ENCODE measurements at places on chromosomes 2 and 18. TPM values are rescaled to one million over a fixed set of nuclear protein-coding genes. Genes with fewer than 3 reads are reported as not detected.

DNA sequence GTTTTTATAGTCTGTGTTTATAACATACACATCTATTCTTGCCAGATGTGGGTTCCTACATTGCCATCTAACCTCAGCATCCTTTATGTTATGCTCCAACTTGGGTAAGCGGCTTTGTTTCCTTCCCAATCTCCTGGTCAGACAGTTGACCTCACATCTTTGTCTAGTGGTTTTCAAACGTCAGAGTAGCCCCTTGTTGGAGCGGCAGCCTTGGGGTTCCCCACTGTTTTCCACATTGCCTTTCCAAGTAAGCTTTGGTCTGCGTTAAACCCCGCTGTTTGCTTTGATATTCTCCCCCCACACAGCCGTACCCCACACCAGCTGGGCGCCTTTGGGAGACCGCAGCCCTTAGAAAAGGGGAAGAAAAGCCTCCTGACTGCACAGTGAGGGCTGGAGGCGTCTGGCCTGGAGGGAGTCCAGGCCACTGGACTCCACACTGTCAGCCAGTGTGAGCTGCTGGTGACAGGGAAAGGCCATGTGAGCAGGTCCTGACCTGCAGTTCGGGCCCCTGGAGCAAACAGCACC is 83.3 kb downstream of the MALT1 start:
- DNase-seq = no peak

- no peak for DNase-seq
Observed at GRCh38 chr2:173184031-173185004, 108.7 kb downstream of the MAP3K20 start.

The OTX1 gene
- polyA plus RNA-seq = not detected

DNA sequence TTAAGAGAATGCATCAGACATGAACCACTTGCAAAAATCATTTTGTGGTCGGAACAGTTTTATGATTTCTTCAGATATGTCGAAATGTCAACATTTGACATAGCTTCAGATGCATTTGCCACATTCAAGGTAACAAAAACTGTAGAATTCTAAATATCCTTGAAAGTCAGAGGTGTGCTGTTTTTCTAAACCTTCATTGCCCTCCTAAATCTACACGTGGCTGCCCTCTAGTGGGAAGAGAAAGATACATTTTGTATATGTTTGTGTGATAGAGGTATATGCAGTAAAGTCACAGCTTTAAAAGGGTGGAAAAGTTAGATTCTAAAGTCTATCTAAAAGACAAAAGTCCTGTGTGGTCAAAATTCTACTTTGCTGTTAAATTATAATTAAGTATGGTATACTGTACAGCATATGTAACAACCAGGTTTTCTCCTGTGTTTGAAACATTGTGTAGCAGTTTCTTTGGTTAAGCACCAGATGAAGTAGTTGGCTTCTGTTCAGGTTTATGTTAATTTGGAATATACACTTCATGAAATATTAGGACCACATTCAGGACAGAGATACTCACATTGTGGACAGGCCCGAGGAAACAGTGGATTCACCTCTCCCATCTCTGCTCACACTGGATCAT is 65.9 kb upstream of the ITM2C start:
- DNase-seq = peak; percentile 32

DNA sequence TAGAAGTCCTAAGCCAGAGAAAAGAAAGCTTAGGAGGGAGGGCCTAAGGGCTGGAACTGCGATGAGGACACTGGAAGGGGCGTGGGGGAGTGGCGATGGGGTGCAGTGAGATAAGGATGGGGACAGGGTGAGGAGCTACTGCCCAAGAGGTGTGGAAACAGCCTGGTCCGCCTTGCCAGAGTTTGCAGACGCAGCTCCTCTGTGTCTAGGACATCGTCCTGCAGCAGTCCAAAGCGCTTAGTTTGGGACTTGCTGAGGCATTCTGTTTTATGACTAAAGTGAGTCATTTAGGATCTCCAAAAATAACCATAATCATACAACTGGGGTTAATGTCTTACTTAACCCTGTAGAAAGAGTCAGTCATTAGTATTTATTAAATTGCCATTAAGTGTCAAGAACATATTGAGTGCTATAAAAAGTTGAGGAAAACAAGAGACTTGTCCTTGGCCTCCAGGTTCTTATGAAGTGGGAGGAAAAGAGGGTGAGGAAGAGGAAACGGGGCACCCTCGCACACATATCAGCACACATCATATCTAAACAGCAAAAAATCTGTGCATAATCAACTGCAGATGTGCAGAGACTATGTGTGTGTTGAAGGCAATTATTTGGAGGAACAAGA is 74.8 kb downstream of the CDK15 start:
- no peak for DNase-seq

GRCh38 chr2:127810156-127810618 is 784 bp downstream of the WDR33 start:
- no peak for DNase-seq

GRCh38 chr2:95353055-95353575 is 49.4 kb upstream of the FAHD2A start:
- no peak for DNase-seq

DNA sequence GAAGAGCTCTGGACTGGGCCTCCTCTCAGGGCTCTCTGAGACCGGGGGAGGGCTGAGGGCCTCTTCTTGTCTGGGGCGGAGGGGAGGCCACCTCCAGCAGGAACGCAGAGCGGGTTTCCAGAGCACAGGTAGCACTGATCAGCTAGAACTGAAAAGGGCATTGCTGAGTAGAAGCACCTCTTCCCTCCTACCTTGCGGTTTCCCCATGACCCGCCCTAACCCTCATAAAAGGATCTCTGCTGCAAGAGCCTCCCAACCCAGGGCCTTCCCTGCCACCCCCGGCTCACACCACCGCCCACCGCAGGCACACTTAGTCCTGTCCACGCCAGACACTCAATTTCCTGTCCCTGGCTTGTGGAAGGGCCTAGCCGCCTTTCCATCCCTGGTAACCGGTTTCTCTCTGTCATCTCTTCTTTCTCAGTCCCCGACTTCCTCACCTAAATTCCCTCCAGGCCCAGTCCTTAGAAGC is 966 bp downstream of the ADCY3 start:
- no peak for DNase-seq

DNA sequence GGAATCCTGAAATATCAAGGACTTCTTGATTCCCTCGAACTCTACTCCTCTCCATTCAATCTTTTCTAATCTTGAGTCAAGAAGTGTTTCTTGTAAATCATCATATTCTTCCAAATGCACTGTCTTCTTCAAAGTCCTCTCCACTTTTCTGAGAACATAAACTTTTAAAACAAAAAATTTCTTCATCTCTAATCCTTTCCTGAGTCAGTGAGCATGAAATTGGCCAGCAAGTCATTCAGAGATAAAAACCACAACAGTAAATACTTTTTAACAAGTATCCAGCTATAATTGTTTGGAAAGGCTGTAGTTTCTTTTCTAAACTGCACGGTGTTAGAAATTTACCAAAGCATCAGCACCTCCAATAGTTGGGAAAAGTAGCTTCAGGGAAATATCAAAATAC is 312.6 kb upstream of the GALNT5 start:
- DNase-seq = no peak

The RGPD3 gene
- polyA plus RNA-seq = 0.46 TPM

- DNase-seq = no peak
Observed at GRCh38 chr2:235749121-235749770, 255.4 kb downstream of the AGAP1 start.

The ACADL gene
- 20.6 TPM for polyA plus RNA-seq

The SP5 gene
- 1.1 TPM for polyA plus RNA-seq

DNA sequence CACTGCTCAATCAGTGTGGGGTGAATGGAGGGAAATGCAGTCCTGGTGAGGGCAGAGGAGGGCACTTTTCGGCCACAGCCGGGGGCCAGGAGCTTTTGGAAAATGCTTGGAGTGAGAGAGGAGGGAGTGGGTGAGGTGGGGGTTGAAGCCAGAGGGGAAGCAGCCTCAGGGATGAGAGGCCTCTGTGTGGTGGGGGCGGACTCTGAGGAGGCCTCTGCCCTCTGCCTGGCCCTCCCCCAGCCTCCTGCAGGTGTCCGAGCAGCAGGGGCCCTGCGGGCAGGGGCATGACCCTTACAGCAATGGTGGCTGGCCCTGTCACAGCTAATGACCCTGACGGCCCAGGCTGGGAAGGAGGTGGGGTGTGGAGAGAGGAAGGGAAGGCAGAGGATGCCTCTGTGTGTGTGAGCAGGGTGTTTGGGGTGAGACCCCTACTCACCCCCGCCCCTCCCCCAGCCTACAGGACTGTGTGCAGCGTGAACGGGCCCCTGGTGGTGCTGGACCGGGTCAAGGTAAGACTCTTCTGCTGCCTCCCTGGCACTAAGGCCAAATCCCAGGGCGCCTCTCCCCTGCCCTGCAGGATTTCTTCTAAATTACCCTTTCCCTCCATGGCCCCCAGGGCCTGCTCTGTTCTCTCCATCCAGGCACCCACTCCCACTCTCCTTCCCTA is 7.6 kb downstream of the ATP6V1B1 start:
- DNase-seq = no peak

The MBP gene
- 18.5 TPM for polyA plus RNA-seq

DNA sequence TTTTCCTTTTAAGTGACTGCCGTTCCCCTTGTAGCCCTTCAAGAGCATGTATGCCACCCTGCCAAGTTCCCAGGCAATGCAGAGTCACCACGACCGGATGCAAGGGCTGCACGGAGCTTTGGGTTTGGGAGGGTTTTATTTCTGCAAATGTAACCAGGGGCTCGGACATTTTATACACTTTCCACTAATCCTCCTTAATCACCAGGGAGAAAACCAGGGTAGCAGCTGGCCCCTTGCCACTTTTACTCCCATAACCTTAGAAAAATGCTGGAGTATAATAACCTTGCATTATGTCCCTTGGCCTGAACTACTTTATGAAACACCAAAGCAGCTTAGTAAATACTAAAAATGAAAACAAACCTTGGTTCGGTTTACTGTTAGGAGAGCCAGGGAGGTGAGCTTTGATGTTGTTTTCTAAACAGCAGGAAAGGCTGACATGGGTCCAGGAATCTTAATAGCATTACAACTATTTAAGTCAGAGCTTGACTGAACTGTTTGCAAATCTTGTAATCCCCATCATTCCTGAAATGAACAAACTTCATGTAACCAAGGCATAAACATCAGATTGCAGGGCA is 152.8 kb upstream of the RIOK3 start:
- DNase-seq = no peak

The SLC14A1 gene
- 3.4 TPM for polyA plus RNA-seq

DNA sequence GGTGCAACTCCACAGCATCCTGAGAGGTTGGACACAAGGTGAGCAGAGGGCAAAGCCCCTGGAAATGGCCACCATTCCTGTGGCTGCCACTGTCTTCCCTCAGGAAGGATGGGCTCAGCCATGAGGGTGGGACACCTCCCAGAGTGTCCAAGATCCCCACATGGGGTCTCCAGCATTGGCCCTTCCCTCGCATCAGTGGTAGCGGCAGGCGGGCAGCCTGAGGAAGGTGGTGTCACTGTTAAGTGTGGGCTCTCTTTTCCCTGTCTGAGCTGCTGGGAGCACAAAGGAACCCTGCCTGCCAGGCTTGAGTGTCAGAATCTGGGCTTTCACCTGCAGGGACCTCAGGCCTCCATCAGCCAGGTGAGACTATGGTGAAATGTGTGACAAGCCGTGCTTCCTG is 47.6 kb downstream of the SP110 start:
- DNase-seq = no peak

- no peak for DNase-seq
Observed at GRCh38 chr2:185127412-185127811, 529.1 kb downstream of the ZNF804A start.

The PLEK gene
- polyA plus RNA-seq = 3.5 TPM

DNA sequence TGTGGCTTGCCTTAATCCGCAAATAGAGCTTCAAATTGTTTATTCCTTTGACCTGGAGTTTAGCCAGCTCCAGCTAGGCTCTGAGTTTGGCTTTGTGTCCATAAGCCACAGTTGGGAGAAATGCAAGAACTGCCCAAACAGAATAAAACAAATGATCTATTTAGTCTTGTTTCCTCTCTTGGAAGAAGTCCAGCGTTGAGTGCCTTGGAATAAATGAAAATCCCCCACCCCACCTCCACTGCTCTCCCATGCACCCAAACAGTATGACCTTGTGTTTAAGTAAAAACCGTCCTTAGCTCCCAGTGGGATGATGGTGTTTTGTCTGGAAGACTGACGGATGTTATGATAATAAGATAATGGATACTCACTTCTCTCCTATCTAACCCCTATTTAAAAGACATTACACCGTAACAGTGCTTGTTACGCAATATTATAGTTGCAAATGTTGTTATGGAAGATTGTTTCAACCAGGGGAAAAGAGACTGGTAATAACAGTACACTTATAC is 3.2 kb upstream of the SERPINE2 start:
- DNase-seq = no peak

DNA sequence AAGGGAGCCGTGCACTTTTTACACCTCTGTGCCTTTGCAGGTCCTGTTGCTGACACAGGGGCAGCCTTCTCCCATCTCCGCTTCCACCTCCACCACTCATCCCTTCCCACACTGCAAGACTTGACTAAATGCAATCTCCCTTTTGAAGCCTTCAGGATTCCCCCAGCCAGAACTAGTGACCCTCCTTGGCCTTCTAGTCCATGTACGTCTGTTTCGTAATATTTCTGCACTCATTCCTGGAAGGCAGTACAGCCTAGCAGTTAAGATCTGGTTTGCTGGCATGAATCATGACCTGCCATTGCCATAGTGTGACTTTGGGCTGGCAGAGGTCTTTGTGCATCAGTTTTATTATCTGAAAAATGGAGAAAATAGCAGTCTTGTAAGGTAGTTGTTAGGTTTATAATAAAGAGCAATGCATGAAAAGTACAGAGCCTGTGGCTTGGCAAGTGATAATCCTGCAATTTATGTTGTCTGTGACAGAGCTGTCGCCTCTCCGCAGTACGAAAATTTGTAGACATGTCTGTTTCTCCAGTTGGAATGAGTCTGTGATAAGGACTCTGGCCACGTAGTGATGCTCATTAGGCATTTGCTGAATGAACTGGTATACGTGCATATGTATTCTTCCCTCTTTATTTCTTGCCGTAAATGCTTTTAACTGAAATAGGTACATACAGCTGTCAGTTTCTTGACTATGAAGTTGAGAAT is 36.7 kb downstream of the NCK2 start:
- DNase-seq = no peak

DNA sequence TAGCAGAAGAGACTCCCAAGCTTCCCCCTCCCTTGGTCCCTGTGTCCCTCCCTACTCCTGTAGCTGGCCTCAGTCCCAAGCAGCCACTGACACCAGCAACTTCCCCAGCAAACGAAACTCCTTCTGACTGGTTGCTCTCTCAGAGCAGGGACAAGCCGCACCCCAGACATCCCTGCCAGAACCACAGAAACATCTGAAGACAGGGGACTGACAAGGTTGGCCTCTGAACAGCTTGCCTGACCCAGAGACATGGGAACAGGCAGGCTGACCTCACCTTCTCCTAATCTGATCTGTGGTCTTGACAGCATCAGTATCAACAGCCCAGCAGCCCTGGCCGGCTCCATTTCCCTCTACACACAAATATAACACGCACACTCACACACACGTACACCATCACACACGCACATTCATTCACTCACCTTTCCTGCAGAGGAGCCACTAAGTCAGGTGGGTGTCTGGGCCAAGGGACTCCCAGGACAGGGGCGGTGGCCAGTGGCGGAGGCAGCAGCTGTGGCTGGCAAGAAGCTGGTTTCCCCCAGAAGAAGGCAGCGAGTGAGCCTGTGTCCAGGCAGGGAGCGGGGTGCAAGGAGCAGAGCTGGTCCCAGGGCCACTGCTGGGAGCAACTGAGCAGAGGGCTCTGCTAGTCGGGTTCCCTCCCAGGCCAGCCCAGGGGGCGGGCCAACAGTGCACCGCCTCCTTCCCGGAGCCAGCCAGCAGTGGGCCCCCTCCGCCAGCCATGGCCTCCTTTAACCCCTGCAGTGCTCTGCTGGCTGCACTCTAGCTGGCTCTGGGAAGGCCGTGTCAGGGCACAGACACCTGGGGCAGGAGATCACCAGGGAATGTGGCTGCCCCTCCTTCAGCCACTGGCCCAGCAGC is 59.1 kb downstream of the TNS1 start:
- DNase-seq = no peak

GRCh38 chr2:150612957-150613710 is 125.7 kb upstream of the RND3 start:
- no peak for DNase-seq
